ENCODE measurements at places on chromosomes 2 and 18. TPM values are rescaled to one million over a fixed set of nuclear protein-coding genes. Genes with fewer than 3 reads are reported as not detected.

The CHRNG gene
- polyA plus RNA-seq = not detected

The DPP4 gene
- 0.11 TPM for polyA plus RNA-seq

The CLEC4F gene
- polyA plus RNA-seq = not detected

The PARD6G gene
- not detected for polyA plus RNA-seq

The ARHGAP25 gene
- 1.6 TPM for polyA plus RNA-seq

The HJURP gene
- not detected for polyA plus RNA-seq

The C2orf81 gene
- polyA plus RNA-seq = 0.14 TPM
